Chondrocyte (in vitro differentiated cells): ENCODE measurements at places on chromosomes 2 and 18.
A peak's percentile ranks its signal among the peaks of the same experiment; 100 is the strongest.

- DNase-seq: no peak
These were observed 70.3 kb downstream of the STEAP3 start for GRCh38 chr2:119293900-119294299.

- no peak for DNase-seq
These were observed 168.7 kb downstream of the TCF4 start for GRCh38 chr18:55419132-55419946.

DNA sequence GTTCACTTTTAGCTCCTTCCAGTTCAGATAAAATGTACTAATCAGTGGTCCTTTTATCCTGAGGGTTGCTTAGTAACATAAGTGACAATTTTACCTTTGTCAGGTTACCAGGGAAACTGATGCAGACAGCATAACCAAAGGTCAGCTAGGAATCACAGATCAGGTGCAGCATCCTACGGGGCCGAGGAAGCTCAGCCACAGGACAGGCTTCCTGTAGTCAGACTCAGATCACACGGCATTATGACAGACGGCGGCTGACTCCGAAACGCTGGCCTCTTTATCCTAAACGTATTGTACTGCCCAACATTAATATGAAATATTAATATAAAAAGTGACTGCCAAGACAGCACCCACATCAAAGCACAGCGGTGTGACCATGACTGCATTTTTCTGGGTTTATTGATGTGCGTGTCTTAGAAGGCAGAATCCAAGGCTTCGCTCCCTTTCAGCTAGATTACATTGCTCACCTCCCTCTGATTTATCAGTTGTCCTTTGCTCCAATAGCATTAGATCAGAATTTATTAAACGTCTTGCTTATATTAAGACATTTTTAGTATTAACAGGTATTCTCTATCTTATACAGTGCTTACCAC is 444.5 kb downstream of the CMPK2 start:
- DNase-seq: no peak

DNA sequence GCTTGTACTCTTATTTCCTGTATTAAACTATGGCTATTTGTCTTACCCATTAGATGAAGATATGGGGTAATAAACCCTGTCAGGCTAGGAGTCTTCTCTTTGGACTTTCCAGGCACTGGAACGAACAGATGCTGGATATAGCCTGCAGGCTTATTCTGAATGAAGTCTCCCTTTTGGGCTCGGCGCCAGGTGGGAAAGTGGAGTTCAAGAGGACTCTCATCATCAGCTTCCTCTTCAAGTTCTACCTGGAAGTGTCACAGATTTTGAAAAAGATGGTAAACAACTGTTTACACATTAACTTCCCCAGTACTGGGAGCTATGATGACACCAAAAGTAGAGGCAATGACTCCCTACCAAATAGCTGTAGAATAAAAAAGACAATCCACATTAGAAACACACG is 27.9 kb downstream of the AOX1 start:
- no peak for DNase-seq

DNA sequence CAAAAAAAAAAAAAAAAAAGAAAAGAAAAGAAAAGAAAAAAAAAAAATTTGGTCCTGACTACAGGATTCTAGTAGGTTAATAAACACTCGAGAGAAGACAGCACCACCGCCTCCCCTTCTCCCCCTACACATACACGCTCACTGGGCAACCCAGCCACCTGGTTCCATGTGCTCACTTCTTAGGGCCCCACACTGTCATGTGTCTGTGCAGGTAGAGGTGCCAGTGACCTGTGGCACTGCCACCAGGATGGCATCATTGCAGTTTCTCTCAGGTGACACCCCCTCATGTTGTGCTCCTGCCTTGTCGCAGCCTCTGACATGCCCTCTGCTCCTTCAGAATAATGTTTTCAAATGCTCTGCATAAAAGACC is 39.7 kb upstream of the LYPD6B start:
- DNase-seq: no peak

GRCh38 chr2:62099523-62100175 is 96.3 kb upstream of the B3GNT2 start:
- peak; percentile 21 for DNase-seq

GRCh38 chr2:12006850-12007249 is 260.4 kb downstream of the LPIN1 start:
- no peak for DNase-seq

- no peak for DNase-seq
These were observed 21.1 kb downstream of the ARHGAP15 start for GRCh38 chr2:143150287-143150686.

GRCh38 chr2:149160195-149160594 is 121.7 kb downstream of the LYPD6B start:
- DNase-seq: no peak

GRCh38 chr18:54261894-54262293 is 7.4 kb upstream of the POLI start:
- DNase-seq: no peak

DNA sequence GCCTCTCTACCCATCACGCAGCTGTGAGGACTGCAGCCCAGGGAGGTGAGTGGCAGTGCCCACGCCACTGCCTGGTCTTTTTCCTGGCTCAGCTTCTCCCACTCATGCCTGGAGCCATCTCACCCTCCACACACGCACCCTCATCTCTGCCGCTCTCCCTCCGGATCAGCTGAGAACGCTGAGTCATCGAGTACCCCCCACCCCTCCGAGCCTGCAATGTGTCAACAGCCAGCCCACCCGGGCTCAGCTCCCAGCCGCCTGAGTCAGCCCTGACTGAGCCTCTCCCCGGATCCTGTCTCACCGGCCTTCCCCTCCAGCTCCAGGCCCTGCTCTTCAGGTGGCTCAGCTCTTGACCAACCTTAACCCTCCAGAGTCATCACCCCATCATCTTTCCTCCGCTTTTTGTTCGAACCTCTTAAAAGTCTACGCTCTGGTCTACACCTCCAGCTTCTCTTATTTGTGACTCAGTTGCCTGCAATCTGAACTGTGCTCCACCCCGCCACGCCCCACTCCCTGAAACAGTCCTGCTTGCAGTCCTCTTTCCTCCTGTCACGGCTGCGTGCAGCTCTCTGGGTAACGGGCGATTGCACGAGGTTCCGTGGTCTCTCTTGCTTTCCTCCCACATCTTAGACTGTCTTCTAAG is 94.4 kb upstream of the ASAP2 start:
- DNase-seq: no peak

- no peak for DNase-seq
These were observed 180.3 kb downstream of the ANKRD44 start for GRCh38 chr2:197130318-197130717.

- no peak for DNase-seq
These were observed 9.5 kb upstream of the SMARCAL1 start for GRCh38 chr2:216402751-216403150.

- no peak for DNase-seq
These were observed 796.6 kb downstream of the DSC3 start for GRCh38 chr18:30245766-30246455.

GRCh38 chr2:9668687-9669345 is 38.0 kb upstream of the YWHAQ start:
- DNase-seq: no peak

DNA sequence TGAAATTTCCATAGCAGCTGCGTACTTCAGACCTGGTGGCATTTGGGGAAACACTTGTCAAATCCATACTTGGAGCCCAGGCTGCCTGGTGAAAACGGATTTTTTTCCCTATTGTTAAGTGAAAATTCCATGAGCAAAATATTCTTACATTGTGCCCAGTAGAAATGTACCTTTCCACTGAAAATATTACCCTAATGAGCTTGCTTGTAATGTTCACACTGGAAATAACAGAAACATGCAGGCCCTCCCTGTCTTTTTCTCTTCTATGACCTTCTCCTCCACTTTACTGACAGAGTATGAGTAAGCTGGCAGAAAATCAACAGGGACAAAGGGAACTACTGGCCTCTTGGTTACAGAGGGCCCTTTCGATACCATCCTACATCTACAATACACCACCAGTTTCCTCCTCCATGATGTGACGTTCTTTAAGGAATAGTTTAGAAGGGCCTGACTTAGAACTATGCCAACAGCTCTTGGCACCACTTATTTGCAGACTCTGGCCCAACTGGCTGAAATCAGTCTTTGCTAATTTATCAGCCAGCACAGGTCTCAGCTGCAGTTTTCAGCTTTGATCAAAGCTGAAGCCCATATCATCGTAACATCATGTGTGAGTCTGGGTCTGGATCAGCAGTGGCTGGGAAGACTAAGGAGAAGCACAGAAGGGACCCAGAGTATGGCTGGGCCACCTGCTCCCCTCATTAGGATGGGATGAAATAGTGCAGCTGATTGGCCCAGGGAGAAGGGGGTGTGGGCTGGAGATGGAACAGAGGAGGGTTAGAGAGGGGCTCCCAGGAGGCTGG is 272.2 kb upstream of the ID2 start:
- no peak for DNase-seq
